ENCODE measurements at places on chromosomes 6 and 20.

GRCh38 chr6:41426438-41426851, 91.0 kb downstream of the NCR2 start:
- DNase-seq = no peak

- DNase-seq = no peak
Observed at GRCh38 chr6:144804246-144804790, 519.2 kb downstream of the UTRN start.

DNA sequence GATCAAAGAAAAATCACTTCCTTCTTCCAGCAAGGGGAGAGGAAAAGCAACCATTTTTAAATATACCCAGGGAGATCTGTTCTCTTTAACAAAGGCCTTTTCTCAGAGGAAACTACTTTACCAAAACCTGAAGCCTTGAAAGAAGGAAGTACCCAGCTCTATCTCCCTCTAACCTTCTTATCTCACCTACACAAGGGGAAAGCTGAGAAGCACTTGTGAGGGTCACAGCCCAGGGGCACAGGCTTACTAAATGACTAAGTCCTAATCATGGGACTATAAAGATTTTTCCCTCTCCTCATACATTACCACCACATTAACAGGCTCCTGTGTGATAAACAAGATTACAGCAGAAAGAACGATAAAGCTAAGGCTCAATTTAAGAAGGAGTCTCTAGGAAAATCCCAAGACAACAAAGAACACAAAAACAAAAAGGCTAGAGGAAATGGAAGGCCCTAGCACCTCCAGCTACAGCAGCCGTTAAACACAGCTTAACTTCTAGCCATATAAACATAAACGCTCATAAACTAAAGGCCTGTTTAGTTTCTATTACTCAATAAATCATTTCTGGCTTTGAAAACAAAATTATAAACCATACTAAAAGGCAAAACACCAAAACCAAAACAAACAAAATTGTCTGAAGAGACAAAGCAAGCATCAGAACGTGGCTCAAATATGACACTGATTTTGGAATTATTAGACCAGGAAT, 284.9 kb upstream of the ECI2 start:
- DNase-seq = no peak

DNA sequence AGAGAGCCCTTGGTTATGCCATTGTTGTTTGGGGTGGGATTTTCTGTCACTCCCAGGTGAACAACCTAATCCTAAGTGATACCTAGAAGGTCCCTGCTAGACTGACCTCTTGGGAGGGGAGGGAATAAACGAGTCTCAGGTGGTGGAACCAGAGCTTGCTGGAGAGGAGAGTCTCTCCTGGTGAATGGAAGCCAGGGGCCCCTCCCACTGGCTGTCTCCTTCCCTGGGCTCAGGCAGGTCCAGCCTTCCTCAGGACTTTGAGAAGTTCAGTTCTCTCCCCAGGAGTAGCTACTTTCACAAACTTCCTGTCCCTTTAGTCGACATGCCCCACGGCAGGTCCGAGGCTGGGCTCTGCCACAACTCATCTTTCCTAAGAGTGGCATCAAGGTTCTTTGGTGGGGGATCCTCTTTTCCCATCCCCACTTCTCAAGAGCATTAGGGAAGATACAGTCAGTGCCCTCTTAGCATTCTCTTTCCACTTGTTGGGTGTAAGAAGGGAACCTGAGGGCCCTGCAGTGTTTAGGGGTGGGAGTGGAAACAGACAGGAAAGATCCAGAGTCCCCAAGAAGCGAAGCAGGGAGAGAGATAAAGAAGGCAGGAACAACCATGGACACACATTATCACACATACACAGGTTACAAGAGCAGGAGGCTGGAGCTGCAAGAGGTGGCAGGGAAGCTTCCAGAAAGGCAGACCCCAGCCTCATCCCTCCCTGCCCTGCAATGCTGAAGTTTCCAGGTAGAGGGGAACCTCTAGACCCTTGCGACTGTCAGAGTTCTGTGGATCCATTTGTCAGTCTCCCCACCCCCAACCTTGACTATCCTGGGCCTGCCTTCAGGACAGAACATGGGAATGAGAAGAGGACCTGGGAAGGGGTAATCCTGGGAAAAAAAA, 900 bp upstream of the GLP1R start:
- DNase-seq = no peak

DNA sequence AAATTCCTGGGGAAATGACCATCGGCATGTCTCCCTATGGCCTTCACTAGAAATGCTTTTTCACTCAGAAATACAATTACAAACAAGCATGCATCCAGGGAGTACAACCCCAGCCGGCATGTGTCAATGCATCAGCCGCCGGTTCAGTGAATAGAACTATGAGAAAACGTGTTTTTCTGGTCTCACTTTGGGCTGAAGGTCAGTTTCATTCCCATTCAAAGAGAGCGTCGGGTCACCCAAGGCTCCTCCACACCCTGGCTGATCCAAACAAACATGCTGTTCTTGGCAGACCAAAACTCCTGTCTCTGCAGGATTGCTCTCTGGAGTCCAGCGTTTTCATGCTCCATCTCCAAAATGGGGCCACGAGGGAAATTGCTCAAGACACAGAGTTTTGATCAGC, 35.5 kb upstream of the NXT1 start:
- DNase-seq = no peak

- no peak for DNase-seq
Observed at GRCh38 chr6:108589244-108589791, 28.6 kb downstream of the FOXO3 start.

DNA sequence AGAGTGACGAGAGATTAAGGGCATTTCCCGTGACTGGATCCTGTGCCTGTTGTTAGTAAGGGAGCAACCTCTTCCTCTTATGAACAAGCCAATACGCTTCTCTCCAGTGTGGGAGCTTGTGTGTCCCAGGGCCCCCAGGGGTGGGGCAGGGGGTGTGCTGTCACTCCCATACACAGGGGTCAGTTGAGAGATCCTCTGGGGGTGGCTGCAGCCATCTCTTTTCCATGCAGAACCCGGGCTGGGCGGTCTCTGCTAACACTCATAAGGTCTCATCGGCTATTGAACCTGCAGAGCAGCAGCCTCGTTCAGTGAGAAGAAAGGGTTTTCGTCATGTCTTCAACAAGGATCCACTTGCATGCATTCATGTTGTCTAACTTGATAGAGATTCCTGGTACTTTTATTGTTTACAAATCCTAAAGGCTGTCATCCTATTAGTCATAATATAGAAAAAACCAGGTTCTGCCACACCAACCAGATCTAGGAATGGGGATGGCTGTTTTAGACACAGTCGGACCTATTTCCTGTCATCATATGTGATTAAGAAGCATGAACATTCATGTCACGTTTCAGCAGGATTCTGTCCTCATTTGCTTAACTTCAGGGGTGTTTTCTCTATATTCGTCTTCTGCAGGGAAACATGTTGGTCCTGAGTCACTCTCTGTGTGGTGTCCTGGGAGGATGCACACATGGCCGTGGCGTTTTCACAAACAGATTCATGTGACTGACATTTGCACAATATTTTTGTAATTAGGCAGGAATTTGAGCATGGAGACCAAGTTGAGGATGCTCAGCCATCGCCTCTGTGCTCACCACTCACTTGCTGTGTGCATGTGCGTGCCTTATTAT, 13.3 kb upstream of the THBS2 start:
- DNase-seq = no peak

Data from stimulated activated CD8-positive, alpha-beta memory T cell treated with anti-CD3 and anti-CD28 coated beads, Interleukin-2, amount 100 ng/mL, for 1 hour (primary cell).